ENCODE measurements at places on chromosomes 12 and 14.

DNA sequence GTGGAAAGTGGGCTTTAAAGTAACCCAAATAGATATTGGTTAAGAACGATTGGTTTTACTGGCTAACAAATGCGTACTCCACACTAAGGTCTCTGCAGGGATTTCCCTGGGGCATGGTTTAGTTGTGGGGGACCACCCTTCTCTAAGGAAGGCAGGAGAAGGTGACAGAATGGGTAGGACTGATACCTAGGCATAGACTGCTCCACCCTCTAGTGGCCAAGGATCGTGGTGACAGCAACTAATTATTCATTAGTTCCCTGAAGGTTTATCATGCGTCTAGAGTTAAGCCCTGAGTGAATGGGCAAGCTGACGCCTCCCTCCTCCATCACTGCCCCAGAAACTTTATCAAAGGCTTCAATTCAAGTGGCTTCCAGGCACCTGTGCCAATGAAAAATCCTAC lies 9.1 kb downstream of the FAM181A start:
- DNase-seq, result no peak

DNA sequence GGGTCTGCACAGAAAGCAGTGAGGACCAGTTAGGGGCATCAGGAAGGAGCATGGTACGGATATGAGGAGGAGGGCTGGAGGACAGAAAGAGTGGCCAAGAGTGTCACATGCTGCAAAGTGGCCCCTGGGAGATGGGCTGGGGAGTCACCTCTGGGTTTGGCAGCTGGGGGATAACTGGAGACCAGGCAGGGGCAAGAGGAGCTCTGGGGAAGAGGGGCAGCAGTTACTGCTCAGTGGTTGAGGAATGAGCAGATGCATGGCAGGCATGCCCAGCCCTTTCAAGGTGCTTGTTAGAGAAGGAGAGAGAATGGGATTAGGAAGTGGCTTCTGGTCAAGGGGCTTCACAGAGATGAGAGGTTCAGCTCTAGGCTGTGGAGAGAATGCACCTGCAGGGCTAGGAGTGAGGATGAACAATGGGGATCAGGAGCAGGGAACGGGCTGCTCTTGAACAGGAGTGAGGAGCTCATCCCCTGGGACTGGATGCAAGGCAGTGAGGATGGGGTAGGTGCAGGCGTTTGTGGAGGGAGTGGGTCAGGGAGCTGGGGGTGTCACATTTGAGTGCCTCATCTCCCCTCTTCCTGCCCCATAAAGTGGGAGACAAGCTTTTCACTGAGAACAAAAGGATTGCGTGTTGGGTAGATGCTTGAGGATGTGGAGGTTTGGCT lies 127.5 kb downstream of the PAPOLA start:
- DNase-seq, result no peak

DNA sequence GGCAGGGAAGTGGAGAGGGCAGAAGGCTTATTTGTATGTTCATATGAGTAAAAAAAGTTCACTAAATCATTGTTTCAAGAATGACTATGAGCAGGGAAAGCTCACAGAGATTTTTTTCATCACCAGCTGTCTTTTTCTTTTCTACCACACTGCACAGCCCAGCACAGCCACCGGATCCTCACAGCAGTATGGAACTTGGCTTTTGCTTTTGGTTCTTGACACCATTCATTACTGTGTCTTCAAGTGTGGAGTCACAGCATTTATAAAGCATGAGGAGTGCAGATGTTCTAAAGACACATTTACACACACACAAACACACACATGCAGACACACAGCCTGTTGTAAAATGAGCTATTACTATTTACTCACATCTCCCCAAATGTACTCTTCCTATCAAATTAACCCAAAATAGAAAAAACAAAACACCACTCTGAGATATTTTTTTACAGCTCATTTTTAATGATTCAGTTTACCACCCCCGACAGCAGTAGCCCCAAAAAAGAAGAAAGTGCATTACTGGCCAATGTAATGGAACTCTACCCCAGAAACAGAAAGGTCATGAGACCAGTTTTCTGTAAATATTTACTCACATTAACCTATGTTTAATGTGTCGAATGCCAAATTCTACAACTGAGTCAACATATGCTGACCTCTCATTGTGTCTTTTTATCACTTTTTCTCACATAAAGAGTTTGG lies 60.5 kb downstream of the BTG1 start:
- DNase-seq, result no peak

DNA sequence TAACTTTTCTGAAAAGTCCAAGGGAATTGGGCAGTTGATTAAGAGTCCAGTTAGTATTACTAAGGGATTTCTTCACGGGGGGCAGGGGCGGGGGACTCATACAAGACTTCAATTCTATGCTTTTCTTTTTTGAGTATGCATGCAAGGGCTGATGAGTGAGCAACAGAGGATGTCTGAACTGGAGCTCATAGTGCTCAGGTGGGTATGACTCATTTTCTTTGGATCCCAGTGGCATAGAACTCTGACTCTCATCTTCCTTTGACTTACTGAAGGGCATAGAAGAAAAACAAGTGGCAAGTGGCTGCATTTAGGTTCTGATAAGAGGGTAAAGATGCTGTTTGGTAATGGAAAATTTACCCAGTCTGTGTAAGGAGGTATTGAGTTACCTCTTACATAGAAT lies 749.2 kb downstream of the NOVA1 start:
- no peak for DNase-seq

DNA sequence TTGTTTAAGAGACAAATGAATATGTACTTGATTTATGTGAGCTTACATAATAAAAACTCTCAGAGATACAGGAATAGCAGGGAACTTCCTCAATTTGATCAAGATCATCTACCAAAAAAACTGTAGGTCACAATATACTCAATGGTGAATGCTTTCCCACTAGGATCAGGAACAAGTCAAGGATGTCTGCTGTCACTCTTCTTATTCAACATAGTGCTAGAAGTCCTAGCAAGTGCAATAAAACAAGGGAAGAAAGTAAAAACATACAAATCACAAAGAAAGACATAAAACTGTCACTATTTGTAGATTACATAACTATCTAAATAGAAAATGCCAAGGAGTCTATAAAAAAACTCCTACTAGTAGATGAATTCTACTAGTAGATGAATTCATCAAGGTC lies 41.9 kb upstream of the PAWR start:
- no peak for DNase-seq

- DNase-seq, result no peak
Observed at GRCh38 chr12:10155966-10156365, 16.0 kb downstream of the OLR1 start.

DNA sequence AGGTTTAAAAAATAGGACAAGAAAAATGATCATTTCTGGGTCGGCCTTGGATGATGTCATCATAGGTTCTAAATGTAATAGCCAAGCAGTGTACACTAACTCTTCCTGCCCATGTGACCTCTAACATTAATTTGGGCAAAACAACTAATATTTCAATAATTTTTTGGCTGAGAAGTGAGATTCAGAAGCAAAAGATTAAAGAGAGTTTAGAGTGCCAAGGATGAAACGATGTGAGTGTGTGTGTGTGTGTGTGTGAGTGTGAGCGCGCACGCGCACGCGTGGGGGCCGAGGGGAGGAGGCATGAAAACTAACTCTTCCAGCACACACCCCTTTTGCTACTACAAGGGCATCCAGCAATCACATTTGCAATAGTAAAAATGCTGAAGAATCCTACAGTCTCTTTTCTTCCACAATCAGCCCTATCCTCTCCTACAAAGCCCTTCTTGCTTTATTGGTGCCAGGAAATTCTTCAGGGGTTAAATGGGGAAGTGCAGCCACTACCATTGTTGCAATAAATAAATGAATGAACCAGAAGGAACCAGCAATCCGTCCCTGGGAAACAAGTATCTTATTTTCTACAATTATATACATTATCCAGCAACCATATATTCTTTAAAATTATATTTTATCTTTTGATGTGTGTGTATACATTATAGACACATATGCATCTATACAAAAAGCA lies 52.9 kb downstream of the PEBP1 start:
- DNase-seq, result peak; percentile 14

- no peak for DNase-seq
Observed at GRCh38 chr12:118946256-118946655, 35.1 kb upstream of the SRRM4 start.

DNA sequence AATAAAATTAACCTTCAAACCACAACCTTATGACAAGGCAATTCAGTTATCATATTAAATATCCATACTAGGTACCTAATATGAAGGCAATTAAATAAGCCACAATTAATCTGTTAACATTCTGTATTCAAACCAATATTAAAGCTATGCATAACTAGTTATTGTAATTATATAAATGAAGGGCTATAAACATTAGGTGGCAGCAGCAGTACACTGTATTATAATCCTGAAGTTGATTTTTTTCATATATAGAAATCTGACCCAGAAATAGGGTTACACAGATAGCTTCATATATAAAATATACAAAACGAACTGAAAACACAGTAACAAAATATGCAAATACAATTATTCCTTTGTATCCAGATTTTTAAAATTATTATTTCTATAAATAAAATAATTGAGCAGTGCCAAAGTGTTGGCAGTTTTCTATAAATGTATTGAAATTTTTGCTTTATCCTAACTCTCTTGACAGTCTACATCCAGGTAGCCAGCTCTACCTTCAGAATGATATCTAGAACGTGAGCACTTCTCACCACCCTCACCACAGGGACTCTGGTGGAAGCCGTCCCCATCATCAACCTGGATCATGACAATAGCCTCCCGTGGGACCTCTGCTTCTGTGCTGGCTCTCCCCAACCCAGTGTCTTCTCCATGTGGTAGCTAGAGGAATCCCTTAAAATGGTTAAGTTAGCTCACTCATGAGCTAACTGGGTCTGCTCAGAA lies 136.2 kb downstream of the MED13L start:
- DNase-seq, result no peak

GRCh38 chr14:57508756-57509155 lies 15.1 kb upstream of the CCDC198 start:
- no peak for DNase-seq

DNA sequence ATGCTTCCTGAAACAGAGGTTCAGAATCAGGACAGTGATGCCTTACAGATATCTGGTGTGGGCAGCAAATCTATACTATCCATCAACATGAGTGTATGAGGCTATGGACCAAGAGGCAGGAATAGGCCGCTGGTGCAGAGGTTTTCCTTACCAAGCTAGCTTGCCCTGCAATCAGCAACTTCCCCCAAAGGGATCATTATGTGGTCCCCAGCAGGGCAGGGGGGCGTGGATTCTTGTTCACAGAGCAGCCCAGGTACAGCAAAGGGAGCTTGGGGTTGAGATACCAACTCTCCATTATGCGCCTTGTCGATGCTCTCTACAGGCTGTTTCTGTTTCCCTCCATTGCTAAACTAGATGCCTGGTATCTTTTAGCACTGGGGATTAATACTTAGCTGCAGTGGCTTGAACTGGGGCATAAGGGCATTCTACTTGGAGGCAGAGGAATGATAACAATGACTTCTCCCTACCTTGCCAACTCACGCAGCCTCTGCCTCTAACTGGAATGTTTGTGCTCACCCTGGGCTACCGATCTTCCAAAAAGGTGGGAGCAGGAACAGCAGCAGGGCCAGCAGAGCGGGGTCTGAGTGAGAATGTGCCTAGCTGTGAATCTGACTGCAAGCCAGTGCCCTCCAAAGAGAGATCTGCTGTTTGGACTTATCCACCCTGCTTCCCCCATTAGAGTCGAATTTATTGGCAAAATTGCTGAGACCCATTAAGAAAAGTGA lies 10.3 kb upstream of the KRT1 start:
- DNase-seq, result no peak

DNA sequence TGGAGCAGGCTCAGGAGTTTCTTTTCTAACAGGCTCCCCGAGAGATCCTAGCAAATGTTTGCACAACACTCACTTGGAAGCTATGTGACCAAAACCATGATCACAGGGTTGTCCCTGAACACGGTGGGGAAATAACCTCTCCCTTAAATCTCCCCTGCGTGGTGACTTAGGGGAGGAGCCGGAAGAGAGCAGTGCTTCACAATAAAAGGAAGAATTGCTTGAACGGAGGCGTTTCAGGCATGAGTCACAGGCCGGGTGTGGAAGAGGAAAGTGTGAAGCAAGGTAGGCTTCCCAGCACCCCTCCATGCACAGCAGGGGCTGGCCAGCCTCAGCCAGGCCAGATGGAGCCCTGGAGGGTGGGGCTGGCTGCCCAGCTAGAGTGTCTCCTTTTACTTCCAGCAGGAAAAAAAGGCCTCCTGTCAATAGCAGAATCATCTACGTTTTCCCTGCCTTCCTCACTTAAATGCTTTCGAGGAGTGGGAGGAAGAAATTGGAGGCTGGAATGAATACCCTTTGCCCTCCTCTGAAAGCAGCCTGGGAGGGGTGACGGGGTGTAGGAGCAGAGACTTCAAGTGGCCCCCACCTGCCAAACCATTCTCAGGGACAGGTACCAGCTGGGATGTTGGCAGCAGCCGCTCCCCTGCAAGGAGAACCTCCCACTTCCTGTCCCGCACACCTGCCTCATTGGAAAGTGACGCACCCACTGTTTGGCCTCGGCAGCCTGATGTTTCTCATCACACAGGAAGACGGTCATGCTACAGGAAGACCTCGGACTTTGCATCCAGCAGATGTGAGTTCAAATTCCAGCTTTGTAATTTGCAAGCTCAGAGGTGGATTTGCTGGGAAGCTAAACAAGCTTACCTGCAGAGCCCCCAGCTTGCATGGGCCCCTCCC lies 30.1 kb upstream of the PPP2R5C start:
- DNase-seq, result peak; percentile 41

- no peak for DNase-seq
Observed at GRCh38 chr14:22656945-22657731, 13.0 kb upstream of the OR6J1 start.

GRCh38 chr12:87784350-87784749 lies 244.9 kb downstream of the C12orf50 start:
- no peak for DNase-seq

DNA sequence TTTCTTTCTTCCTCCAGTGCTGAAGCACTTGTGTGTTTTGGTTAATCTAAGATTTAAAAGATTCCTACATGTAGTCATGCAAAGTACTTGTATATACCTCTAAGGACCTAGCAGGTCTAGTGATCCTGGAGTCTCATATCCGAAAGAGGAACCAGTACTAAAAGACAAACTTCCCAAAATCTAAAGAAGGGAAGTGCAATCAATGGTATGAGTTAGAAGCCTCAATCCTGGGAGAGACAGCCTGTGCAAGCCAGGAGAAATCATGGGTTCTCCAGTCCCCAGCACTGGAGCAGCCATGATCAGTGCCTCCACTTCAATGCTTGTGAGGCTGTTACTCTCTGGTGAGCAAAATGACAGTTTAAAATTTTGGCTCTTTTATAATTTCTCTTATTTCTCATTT lies 277.4 kb downstream of the DAD1 start:
- DNase-seq, result no peak

GRCh38 chr12:31006416-31007152 lies 67.1 kb upstream of the DDX11 start:
- no peak for DNase-seq

GRCh38 chr14:65958664-65959562 lies 527.3 kb upstream of the CCDC196 start:
- peak; percentile 69 for DNase-seq

- DNase-seq, result no peak
Observed at GRCh38 chr12:127600211-127600610, 666.8 kb upstream of the TMEM132C start.

GRCh38 chr12:4320497-4320852 lies 538 bp upstream of the TIGAR start:
- DNase-seq, result no peak

GRCh38 chr14:29906256-29906870 lies 21.3 kb downstream of the PRKD1 start:
- DNase-seq, result no peak

Measured in NCI-H1092 treated with DMSO at 0.1 percent for 48 hours (cell line).